ENCODE measurements at places on chromosomes 3 and 15.

DNA sequence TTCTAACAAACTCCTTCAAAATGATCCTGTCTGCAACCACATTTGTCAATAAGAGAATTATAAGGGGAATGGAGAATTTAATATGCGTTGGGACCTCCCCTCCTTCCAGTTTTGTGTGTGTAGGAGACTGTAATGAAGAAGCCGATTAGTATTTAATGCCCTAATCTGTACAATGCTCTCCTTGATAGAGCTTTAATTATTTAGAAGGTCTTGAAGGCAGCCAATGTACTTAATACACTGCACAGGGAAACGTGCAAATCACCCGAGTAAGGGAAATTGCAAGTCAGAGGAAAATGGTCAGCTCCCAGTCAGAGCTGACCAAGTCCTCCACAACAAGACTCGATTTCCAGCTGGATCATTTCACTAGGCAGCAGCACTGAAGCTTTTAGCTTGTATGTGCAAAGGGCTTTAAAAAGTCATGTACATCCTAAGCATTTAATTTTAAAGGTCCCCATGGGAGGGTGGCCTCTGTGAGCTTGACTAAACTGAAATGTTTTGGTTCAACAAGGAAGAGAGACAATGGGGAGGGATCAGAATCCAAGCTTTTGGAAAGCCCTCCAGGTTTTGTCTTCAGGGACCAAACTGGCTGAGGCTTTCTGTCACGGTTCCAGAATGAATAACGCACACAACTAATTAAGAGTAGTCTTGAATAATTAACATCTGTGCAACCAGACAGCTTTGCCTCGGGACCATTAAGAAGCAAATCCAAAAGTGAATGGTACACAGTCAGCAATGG, 159.8 kb upstream of the MITF start:
- DNase-seq: no peak

DNA sequence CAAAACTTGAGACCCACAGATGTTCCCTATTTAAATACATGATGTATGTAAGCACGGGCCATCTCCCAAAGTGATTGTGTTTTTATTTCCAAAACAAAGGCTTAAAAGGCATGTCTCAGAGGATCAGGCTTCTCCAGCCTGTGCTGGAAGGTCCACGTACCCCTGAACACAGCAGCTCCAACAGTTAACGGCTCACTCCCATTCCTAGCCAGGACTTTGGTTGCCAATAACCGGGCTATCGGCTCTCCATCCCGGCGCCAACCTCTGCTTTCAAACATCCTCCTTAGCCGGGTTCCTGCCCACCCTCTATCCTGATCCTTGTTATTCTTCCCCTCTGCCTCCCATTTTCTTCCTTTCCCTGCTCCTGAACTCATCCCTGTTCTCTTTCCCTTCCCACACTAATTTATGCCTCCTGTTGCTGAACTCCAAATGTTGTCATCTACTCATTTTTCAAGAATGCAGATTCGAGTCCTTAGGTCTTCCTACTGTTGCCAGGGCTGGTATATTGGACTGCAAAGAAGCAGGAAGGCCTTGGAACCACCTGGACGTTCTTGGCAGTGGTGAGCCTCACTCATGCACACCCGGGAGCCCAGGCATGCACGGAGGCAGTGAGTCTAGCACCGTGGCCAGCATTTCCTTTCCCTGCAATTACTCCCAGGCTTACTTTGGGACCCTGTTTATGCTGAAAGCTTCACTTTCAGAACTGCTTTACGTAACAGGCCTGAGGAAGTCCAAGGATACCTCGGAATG, 128.4 kb upstream of the RAD18 start:
- no peak for DNase-seq

- DNase-seq: no peak
Observed at GRCh38 chr15:57604507-57604906, 12.8 kb downstream of the MYZAP start.

GRCh38 chr3:144875211-144875610, 903.6 kb downstream of the DIPK2A start:
- no peak for DNase-seq

GRCh38 chr3:111601810-111602209, 6.7 kb upstream of the ZBED2 start:
- no peak for DNase-seq

DNA sequence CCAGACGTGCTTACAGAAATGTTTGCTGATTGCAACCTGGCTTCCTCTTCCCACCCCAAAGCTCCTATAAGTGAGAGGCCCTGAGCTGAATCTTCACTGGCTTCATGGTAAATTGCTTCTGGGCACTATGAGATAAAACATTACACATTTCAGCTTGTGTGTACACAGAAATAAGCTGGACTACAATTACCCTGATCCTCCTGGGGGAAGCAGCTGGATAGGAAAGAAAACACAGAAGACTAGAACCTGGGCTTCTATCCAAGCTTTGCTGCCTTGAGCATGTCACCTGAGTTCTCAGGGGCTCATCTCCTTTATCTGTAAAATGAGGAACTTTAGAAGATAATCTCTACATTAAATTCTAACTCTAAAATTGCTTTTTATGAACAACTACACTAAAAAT, 40.3 kb downstream of the THBS1 start:
- no peak for DNase-seq

Measured in activated gamma-delta T cell treated with Interleukin-2 at 50 U/mL for 16 hours (primary cell).